Inflammatory macrophage treated with lipopolysaccharide for 1 hour (primary cell): ENCODE measurements at places on chromosomes 12 and 14.

- no peak for DNase-seq
Observed at GRCh38 chr12:80837342-80837978, 100.3 kb downstream of the LIN7A start.

- DNase-seq = no peak
Observed at GRCh38 chr12:1448336-1448735, 146.0 kb downstream of the FBXL14 start.

- DNase-seq = peak; percentile 87
Observed at GRCh38 chr14:75144944-75145343, 18.1 kb upstream of the NEK9 start.

DNA sequence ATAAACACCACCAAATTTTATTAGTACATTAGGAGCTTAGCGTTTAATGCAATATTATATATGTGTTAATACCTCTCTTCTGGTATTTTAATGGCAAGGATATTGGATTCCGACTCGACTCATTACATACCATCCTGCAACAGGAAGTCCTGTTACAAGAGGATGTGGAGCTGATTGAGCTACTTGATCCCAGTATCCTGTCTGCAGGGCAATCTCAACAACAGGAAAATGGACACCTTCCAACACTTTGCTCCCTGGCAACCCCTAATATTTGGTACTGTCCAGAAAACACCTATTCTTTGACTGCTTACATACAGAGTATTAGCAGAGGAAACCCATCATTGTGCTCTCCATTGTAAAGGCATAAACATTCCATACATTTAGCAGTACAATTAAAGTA is 45.2 kb downstream of the VEZT start:
- no peak for DNase-seq

GRCh38 chr12:59093073-59093772 is 172.9 kb upstream of the LRIG3 start:
- DNase-seq = no peak

GRCh38 chr12:5489760-5490406 is 58.0 kb downstream of the NTF3 start:
- DNase-seq = no peak

DNA sequence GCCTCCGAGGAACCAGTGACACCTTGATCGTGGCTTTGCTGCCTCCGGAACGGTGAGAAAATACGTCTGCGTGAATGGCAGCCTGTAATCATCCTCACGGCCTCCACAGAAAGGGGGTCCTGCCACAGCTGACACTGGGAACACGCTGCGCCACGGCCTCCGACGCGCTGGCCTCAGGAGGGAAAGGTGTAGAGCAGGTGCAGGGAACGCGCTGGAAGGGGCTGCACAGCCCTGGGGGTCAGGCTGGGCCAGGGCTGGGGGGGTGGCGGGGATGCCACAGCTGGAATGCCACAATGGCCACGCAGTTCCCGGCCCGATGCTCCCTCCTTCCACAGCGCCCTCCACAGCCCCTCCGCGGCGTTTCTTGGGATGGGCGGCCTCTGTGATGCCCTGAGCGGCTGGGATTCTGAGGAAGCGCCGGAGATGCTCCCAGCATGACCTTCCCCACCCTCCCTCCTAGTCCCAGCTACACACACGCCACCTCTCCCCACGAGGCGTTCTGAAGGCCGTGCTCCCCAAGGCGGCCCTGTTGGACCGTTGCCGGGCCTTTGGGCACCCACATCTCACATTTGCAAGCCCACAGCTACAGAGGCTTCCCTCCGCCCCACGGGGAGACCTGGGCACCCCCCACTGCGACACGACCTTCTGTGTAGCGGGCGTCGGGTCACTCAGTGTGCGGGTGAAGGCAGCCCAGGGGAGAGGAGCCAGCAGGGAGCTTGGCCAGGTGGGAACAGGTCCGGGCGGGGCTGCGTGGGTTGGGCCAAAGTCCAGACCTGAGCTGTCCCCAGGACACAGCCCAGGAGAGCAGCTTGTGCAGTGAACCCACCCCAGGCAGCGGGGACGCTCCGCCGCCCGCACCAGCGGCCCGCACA is 31.8 kb upstream of the GALNT9 start:
- DNase-seq = no peak

DNA sequence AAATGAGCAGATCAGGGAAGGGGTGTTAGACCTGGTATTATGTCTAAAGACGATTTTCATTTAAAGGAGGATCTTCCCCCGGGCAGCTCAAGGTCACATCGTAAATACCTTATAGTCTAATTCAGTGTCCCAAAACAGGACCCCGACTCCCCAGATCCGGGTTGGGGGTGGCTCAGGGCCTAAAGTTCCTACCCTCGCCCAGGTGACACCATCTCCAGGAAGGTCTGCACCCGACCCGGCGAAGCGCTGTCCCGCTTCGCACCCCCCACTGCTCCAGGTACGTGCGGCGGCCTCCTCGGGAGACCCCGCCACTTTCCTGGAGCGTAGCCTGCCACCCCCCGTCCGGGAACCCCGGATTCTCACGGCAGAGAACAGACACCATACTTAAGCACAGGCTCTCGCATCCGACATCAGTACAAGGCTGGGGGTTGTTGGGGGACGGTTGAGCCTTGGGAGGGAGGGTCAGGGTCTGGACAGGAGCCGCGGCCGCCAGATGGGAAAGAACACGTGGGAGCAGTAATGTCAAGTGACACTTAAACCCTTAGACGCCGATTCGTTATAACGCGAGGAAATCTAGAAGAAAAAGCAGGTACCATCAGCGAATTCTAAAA is 556 bp downstream of the TIMM9 start:
- DNase-seq = peak; percentile 46

GRCh38 chr12:1273051-1273450 is 282.0 kb downstream of the ERC1 start:
- no peak for DNase-seq

DNA sequence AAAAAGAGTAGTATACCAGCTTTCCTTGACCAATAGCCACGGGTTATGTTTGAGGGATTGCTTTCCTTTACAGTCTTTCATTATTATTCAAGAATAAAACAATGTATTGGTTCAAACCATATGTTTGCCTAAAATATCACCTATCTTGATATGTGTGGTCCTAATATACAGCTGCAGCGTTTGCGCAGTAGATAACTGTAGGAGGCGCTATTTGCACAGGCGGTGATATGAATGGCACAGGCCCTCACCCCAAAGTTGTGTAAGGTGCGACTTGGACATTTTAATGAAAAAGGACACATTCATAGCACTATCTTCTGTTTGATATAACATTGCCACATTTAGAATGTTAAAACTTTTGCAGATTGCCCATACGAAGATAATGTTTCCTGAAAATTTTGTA is 298.4 kb downstream of the TRHDE start:
- DNase-seq = peak; percentile 49

- DNase-seq = no peak
Observed at GRCh38 chr14:104009297-104009696, 67.0 kb upstream of the RD3L start.

GRCh38 chr14:86707071-86707470 is 1177.1 kb downstream of the FLRT2 start:
- no peak for DNase-seq

DNA sequence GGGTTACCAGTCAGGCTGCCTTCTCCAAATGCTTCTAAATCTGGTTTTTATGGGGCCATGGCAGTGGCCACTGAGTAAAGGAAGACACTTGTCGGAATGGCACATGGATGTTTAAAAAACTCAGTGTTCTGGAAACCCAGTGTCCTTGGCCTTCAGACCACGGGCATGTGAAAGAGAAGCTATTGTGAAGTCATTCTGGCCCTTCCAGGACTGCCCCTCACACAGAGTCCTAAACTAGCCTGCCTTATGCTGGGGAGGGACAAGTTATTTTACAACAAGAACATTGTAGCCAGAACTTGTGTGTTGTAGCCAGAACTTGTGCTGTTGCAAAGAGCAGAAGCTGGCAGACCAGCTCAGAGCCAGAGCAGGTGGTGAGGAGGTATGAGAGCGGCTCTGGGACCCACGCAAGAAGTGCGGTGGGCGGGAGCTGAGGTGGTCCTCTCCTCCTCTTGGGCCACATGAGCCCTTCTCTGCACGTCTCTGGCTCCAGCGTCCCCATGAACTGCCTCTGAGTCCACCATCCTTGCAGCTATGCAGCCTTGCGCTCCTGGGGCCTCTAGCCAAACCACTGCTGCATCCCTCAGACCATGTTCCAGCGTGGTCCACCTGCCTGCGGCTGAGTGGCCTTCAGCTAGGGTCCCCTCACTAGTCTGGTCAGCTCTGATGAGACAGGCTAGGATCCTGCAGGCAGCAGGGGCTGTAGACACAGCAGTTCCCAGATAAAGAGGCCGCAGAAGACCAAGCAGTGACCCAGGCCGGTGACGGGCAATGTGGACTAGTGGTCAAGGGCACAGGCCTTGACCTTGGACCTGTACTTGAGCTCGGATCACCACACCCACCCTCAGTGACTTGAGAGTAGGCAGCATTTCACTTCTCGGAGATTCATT is 32.5 kb downstream of the MMAB start:
- no peak for DNase-seq

- no peak for DNase-seq
Observed at GRCh38 chr12:8038659-8039114, 6.2 kb downstream of the FOXJ2 start.

GRCh38 chr12:62426089-62426488 is 40.5 kb upstream of the MON2 start:
- DNase-seq = no peak

- no peak for DNase-seq
Observed at GRCh38 chr14:39641224-39641623, 209.0 kb upstream of the FBXO33 start.

DNA sequence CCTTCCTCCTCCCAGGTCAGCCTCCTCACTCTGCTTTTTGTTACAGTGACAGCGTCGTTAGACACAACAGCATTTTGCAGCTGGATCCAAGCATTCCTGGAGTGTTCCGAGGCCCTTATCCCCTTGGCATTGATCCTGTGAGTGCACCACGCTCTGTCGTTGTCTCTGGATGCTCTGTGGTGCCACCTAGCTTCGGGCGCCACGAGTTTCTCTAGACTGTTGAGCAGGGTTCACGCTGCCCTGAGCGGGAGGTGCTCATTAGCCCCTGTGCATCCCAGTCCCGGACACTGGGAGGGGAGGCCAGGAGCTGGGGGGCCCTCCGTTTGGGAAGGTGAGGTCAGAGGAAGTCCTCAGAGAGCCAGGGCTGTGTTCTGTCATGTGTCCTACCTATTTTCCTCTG is 17.3 kb upstream of the DNAH10 start:
- DNase-seq = no peak
